ENCODE measurements at places on chromosomes 16 and 17. TPM values are rescaled to one million over a fixed set of nuclear protein-coding genes. Genes with fewer than 3 reads are reported as not detected.

Gene HSD17B1
- total RNA-seq, result 0.43 TPM

Gene AATK
- total RNA-seq, result 0.63 TPM

Gene MRTFB
- 12.0 TPM for total RNA-seq

DNA sequence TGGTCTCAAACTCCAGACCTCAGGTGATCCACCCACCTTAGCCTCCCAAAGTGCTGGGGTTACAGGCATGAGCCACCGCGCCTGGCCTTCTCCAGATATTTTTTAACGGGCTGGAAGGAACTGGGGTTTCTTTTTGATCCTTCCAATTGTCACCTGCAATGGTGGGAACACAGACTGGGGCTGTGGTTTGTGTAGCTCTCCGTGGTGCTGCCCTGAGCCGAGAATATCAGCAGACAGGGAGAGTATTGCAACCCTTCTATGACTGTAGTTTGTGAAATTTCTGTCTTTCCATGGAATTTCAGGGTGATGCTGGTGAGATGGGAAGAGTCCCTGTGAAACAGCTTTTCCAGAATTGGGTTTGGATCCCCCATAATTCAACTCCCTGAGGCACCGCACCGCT is 263.5 kb downstream of the ENGASE start:
- no peak for DNase-seq

DNA sequence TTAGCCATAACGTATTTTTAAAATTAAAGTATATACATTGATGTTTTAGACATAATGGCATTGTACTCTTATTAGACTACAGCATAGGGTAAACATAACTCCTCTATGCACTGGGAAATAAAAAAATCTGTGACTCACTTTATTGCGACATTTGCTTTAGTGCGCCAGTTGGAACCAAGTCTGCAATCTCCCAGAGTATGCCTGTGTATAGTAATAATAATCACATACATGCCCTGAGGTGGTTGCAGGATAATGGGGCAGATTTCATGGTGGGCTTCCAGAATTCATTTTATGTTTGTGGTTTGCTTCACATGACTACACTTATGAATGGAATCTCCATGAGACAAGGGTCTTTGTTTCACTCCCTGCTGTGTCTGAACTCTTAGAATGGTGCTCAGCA is 66.9 kb upstream of the N4BP1 start:
- no peak for DNase-seq

GRCh38 chr17:46136820-46137219 is 56.4 kb downstream of the KANSL1 start:
- no peak for DNase-seq

DNA sequence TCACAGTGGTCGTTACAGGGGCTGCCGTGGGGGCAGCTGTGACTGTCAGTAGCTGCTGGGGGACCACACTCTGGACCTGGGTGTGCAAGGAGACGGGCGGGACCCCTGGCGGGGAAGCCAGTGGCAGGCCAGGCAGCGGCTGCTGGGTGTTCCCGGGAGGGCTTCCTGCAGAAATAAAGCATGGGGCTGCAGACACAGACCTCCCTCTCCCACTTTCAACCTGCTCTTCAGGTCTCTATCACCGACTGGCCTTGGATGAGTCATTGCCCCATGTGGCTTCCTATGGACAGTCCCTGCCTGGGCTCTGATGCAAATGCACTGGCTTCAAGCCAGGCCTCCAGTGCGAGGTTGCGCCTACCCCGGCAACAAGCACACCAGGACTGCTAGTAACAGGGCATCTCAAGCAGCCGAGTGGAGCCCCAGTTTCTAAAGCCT is 17.2 kb downstream of the SREBF1 start:
- DNase-seq, result peak; percentile 97

- DNase-seq, result no peak
Measured at GRCh38 chr16:6447021-6447790, 885.4 kb upstream of the RBFOX1 start.

DNA sequence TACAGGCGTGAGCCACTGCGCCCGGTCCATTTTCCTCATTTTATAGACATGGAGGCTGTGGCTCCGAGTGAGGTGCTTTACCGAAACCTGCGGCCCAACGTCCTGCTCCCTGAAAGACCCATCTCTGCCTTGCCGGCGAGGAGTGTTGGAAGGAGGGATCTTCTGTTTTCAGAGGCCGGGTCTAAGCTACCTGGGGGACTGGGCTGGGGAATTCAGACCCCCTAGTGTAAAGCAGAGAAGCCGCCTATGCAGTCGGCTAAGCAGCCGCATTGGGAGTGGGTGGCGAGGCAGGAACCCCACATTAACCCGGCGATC is 16.3 kb downstream of the MEOX1 start:
- no peak for DNase-seq

GRCh38 chr17:57356719-57357391 is 100.5 kb downstream of the MSI2 start:
- DNase-seq, result no peak

GRCh38 chr16:86789621-86790051 is 211.3 kb downstream of the FOXL1 start:
- no peak for DNase-seq

DNA sequence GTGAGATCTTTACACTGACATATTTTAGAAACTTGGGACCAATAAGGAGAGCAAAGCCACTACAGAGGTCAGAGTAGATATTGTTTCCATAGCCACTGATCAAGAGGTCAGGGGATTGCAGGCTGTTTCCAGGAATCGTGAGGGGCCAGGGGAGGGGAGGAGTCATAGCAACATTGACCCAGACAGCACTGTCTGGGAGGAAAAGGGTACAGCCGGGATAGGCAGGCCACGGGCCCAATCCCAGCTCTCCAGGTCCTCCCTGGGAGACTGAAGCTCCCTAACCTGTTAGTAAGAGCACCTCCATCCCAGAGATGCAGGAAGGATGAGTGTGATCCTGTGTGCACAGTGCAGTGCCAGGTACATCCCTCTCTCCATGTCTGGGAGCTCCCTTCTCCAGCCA is 48.5 kb upstream of the TMEM132E start:
- DNase-seq, result no peak

- DNase-seq, result no peak
Measured at GRCh38 chr17:66401364-66401763, 99.0 kb downstream of the PRKCA start.

GRCh38 chr17:81955756-81956544 is 5.0 kb downstream of the NOTUM start:
- no peak for DNase-seq

All from activated CD8-positive, alpha-beta T cell treated with anti-CD3 and anti-CD28 coated beads for 36 hours (primary cell).